ENCODE measurements at places on chromosomes 16 and 17.

GRCh38 chr16:62638964-62639870 is 603.0 kb upstream of the CDH8 start:
- DNase-seq: no peak

DNA sequence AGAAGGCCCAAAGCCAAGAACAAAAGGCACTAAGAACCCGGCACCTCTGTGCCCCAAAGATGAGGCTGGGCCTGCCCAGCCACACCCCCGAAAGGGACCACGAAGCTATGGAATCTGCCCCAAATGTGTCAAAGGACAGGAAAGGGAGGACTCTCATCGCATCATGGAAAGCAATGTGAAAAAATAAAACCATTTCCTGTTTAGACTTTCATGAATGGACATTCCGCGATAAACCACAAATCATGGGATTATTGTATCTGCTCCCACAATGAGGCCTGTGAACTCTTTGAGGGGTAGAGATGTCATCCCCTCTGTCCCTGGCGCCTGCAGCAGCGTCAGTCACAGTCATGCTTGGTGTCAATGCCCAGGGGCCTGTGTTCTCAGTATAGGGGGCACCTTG is 135.0 kb downstream of the COPRS start:
- DNase-seq: no peak

DNA sequence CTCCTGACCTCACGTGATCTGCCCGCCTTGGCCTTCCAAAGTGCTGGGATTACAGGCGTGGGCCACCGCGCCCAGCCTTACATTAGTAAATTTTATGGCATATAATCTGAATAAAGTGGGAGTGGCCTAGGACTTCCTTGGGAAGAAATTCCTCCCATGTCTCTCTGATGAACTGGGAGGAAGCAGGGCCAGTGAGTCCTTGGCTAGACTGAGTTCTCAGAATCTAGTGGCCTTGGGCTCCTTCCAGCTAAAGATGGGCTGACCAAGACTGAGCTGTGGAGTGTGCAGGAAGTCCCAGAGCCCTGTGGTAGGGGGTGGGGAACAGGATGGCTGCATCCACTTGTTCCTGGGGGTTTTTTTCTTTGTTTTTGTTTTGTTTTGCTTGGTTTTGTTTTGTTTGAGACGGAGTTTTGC is 10.0 kb upstream of the NAGLU start:
- no peak for DNase-seq

DNA sequence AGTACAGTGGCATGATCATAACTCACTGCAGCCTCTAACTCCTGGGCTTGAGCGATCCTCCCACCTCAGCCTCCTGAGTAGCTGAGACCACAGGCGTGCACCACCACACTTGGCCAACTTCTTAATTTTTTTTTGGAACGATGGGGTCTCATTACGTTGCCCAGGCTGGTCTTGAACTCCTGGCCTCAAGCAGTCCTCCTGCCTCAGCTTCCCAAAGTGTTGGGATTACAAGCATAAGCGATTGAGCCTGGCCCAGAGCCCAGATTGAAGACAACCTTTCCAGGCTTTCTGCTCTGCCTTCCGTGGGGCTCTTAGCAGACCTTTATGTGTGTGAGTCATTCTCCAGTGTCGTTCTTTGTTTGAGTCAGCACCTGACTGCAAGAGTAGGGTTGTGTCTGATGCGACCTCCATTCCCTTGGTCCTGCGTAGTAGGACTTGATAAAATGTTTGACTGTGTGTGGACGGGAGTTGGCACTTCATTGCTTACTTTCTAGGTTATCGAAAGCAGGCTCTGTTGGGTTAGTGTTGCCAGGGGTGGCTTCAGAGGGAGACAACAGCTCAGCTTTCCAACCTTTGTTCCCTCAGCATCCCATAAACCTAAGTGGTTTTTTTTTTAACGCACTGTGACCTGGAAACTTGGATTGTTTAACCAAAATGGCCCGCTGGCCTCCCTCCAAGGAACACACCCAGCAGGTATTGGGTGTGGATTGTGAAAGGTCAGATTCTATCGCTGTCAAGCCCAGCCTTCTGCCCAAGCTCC is 26.4 kb downstream of the EEF2K start:
- DNase-seq: no peak

DNA sequence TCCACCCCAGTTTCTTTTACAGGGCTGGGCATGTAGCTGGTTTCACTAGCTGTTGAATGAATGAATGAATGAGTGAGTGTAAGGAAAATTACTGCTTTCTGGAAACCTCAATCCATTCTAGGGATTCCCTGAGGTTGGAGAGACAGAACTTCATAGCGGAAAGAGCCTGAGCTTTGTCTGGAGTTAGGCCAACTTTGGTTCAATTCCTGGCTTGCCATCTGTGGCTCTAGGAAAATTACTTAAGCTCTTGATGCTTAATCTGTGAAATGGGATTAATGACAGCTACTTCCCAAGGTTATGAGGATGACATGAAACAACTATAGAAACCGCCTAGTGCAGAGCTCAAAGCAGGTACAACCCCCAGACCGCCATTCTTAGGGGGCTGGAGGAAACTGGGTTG is 76.3 kb upstream of the AXIN2 start:
- no peak for DNase-seq

DNA sequence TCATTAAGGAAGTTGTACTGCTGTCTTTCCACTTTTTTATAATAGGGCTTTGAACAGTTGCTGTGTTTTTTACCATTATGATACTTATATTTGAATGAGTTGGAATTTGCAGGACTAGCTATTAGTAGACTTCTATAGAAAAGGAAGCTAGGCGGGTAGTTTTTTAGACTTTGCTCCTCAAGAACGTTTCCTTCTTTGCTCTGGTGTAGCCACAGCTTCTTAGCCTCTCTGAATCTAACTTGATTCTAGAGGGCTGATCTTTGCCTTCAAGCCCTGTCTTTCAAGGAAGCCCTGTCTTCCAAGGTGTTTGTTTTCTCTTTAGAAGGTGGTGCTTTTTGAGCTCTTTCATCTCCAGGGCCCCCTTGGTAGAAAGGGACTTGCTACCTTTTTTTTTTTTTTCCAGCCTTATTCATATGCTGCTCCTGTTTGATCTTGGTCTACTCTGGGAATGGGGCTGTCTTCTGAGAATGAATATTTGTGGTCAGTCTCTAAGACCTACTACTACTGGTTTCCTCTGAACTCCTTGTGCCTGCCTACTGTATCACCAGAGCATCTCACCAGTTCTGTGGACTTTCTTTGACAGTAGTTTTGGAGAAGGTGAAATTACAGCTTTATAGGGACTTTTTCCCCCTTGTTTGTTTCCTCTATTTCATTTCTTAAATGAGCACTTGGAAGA is 52.3 kb upstream of the RASL10B start:
- DNase-seq: no peak

- DNase-seq: no peak
Measured at GRCh38 chr16:16146380-16147315, 76.6 kb downstream of the ABCC6 start.

GRCh38 chr17:70947636-70948565 is 778.6 kb downstream of the KCNJ2 start:
- no peak for DNase-seq

GRCh38 chr17:8223356-8224126 is 13.2 kb upstream of the AURKB start:
- peak; percentile 93 for DNase-seq

DNA sequence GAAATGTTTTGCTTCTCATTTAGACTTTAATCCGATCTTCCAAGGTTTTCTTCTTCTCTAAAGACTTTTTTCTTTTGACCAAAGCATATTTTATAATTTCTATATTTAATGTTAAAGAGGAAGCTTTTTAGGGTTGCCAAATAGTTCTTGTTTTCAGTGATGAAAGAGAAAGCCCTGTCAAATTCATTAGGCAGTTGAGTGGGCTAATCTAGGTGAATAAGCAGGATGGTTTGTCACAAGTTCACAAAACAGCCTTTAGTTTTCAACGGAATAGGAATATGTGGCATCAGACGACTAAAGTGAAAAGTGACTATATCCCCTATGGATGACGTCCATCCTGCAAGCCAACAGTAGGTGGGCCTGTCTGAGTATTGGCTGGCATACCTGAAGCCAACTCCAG is 118.8 kb downstream of the NLK start:
- DNase-seq: no peak

DNA sequence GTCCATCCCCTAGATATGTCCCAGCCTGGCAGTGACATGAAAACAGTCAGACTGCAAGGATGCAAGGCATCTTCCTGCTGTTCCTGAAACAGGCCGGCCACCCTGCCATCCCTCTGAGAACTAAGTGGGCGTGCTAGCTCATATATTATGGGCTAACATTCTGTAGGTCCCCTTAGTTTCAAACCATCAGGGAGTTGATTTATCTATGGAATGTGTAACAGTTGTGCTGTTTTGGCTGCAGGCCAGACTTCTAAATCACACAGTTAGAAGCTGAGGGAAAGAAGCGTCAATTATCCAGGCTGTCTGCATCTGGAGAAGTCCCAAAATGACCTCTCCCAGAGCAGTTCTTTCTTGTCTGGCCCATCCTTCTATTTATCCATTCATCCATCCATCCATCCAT is 102.7 kb upstream of the DNAH9 start:
- DNase-seq: no peak

- no peak for DNase-seq
Measured at GRCh38 chr16:22671301-22672076, 142.5 kb upstream of the HS3ST2 start.

GRCh38 chr16:88662222-88662842 is 559 bp downstream of the MVD start:
- DNase-seq: peak; percentile 58

- no peak for DNase-seq
Measured at GRCh38 chr17:31248986-31249834, 47.8 kb downstream of the OMG start.

- no peak for DNase-seq
Measured at GRCh38 chr17:81082177-81083073, 47.5 kb downstream of the BAIAP2 start.

- DNase-seq: no peak
Measured at GRCh38 chr17:76626442-76626841, 17.1 kb downstream of the ST6GALNAC1 start.

- peak; percentile 71 for DNase-seq
Measured at GRCh38 chr16:87608400-87608985, 6.2 kb downstream of the JPH3 start.

GRCh38 chr17:80286638-80286960 is 25.9 kb downstream of the RNF213 start:
- no peak for DNase-seq

DNA sequence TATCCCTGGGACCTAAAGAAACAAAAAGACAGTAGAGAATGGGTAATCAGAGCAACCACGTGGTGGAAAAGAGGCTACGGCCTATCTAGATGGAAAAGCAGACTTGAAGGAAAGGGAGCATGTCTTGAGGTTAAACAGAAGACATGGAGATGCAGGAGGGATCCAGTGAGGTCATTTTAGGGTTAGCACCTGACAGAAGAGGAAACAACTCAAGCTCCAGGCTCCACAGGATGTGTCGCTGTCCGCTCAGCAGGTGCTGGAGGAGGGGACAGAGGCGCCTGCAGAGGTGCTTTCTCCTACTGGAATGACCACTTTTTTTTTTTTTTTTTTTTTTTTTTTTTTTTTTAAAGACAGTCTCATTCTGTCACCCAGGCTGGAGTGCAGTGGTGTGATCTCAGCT is 47.5 kb upstream of the CLEC3A start:
- DNase-seq: peak; percentile 61

DNA sequence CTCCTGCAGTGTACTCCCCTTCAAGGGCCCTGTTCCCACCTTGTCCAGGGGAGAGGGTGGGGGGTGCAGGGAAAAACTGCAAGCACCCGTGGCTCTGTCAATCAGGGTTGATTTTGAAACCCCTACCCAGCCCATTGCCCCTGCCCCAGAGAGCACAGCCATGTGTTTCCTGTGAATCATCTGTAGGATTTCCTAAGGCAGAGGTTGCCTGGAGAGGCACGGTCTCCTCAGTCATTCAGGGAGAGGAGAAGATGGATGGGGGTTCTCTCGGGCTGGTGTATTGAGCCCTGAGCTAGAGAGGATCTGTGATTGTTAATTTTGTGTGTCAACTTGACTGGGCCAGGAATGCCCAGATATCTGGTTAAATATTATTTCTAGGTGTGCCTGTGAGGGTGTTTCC is 3.5 kb upstream of the AGRP start:
- DNase-seq: peak; percentile 36

GRCh38 chr17:78329263-78330059 is 30.4 kb downstream of the SOCS3 start:
- DNase-seq: no peak

DNA sequence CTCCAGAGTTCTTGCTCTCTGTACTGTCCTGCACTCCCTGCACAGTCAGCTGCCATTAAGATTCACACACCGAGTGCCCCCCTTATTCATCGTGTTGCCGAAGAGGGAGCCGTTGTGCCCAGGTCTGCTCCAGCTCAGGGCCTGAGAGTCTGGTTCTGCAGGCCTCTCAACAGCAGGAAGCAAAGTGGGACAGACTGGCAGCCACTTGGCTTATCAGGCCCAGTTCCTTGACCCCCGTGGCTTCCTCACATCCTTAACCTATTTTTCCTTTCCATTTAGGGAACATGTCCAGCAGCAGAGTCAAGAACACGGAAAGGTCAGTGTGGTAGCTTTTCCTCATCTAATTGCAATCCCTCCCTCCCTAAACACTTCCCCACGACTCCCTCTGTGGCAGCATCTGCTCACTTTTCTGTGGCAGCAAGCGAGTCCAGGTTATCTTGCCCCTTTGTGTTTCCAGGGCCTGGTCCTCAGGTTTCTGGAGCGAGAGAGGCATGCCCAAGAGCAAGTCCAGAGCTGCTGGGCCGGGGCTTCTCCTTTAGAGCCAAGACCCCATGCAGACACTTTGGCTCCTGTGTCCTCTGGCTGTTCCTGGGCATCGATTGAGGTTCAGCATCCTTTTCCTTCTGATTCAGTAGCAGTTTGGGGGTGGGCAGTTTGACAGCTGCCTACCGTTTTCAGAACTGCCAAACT is 22.1 kb upstream of the ADAM11 start:
- no peak for DNase-seq

DNA sequence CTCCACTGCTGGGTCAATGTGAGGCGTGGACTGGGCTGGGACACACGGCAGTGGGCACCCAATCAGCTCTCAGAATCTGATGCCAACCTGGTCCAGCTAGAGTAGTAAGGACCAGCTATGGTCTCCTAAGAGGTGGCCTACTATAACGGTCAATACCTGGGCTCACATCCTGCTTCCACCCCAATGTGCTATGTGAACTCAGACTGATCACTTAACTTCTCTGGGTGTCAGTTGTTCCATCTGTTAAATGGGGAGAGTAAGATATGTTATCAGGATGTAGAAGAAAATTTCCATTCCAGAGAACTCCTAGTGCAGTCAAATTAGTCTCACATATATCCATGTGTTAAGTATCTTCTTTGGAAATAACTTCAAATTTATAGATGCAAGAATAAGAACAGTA is 14.2 kb downstream of the FAM117A start:
- DNase-seq: no peak

DNA sequence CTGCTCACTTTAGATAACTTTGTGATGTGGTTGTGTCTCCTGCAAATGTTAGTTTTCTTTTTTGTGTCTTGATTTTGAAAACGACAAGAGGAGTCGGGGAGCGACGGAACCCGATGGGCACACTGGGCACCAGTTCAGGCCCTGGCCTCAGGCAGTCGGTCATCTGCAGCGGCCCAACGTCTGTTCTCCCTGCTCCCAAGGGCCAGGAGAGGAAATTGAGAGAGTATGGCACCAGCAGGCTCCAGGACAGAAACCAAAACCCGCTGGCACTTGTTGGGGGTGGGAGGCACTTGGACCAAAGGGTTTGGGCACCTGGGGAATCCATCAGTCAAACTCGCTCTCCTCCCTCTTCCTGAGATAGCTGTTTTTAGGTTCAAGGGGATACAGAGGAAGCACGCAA is 17.2 kb downstream of the RBFOX3 start:
- DNase-seq: no peak
